Activated CD8-positive, alpha-beta T cell treated with anti-CD3 and anti-CD28 coated beads for 36 hours (primary cell): ENCODE measurements at places on chromosomes 12 and 14. TPM values are rescaled to one million over a fixed set of nuclear protein-coding genes. Genes with fewer than 3 reads are reported as not detected.

- H3K27ac ChIP-seq: no peak overlapping the region
- no peak for DNase-seq
- peaks cover 45% of the 10 kb centered on the region for H3K4me1 ChIP-seq
- peaks cover 9% of the 10 kb centered on the region for H3K36me3 ChIP-seq
- no peaks in the 10 kb centered on the region for H3K27me3 ChIP-seq
- H3K4me3 ChIP-seq: no peak overlapping the region
These were observed 2.8 kb upstream of the IFNG start for GRCh38 chr12:68162374-68162773.

GRCh38 chr14:54535646-54536045 is 25.9 kb downstream of the CGRRF1 start:
- H3K27me3 ChIP-seq: no peaks in the 10 kb centered on the region
- H3K27ac ChIP-seq: no peak overlapping the region
- DNase-seq: no peak

DNA sequence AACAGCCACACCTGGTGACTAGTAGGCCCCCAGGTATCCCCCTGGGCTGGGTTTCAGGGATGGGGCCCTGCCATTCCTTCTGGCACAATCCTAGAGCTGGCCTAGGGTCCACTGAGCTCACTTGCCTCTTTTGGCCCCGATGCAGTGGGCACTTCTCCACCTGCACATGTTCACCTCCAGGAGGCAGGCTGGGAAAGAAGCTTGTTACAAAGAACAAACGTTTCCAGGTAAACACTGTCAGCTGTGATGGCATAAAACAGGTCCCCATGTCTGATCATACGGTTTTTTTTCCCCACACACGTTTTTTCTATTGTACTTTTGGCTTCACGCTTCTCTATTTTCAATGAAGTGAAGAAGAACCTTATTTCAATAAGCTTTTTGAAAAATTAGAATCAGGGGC is 15.8 kb upstream of the HVCN1 start:
- H3K27ac ChIP-seq: no peak overlapping the region
- H3K36me3 ChIP-seq: no peaks in the 10 kb centered on the region
- no peak overlapping the region for H3K4me3 ChIP-seq
- no peaks in the 10 kb centered on the region for H3K27me3 ChIP-seq
- H3K4me1 ChIP-seq: no peaks in the 10 kb centered on the region

- H3K4me1 ChIP-seq: peaks cover 56% of the 10 kb centered on the region
- no peak for DNase-seq
- H3K27ac ChIP-seq: no peak overlapping the region
- H3K4me3 ChIP-seq: no peak overlapping the region
- peaks cover 12% of the 10 kb centered on the region for H3K36me3 ChIP-seq
- H3K27me3 ChIP-seq: no peaks in the 10 kb centered on the region
These were observed 36.3 kb downstream of the RIN3 start for GRCh38 chr14:92549859-92550230.

DNA sequence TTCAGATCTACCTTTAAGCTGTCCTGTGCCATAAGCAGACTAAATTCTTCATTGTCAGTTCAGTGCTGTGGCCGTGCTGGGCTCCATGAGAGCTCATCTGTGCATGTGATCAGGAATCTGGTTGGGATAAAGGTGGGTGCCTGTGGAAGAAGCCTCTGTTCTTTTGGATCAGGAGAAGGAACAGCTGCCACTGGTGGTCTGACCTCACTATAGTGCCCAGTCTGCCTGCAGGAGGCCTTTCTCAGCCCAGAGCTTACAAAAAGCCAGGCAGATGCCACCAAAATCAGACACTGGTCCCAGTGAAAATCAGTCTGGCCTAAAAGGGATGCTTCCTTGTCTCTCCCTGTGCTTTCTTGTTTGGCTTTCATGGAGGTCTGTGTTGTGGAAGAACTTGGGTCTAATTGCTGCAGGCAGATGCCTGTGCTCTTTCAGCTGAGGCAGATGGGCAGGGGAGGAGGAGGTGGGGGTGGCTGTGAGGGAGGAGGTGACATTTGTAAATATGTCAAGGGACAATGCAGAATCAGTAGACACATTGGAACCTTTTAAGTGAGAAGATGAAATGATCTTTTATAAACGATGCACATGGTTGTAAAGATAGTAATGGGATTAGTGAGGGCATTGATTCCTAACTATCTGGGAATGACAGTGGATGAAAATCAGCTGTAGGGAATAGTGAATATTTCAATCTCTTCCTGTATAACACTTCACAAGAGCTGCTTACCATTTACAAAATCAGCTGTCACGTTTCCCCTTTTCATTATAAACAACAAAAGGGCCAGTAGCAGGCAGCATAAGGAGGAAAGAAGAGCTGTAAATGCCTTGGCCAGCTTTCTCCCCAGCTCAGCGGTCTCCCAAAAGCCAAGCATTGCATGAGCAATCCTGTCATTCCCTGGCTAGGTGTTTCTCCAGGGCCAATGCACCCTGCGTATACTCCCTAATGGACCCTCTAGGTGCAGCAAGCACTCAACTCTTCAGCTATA is 44.6 kb downstream of the CACNA2D4 start:
- peaks cover 3% of the 10 kb centered on the region for H3K27me3 ChIP-seq
- H3K4me3 ChIP-seq: no peak overlapping the region
- H3K4me1 ChIP-seq: no peaks in the 10 kb centered on the region
- no peak for DNase-seq
- H3K27ac ChIP-seq: no peak overlapping the region
- H3K36me3 ChIP-seq: no peaks in the 10 kb centered on the region

DNA sequence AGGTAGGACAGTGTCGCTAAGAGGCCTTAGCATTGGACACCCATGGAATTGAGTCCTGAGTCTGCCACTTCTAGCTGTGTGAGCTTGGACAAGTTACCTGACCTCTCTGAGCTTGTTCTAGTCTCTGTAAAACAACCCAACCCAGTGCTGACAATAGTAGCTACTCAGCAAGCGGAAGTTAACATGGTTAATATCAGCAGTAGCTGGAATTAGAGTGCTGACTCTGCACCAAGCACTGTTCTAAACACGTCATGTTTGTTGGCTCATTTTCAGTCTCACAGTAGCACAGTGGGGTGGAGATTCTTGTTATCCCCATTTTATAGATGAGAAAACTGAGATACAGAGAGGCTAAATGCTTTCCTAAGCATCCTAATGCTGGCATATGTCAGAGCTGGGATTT is 47.5 kb upstream of the RIN3 start:
- no peak for DNase-seq
- no peak overlapping the region for H3K4me3 ChIP-seq
- no peak overlapping the region for H3K27ac ChIP-seq
- no peaks in the 10 kb centered on the region for H3K27me3 ChIP-seq
- H3K4me1 ChIP-seq: peaks cover 21% of the 10 kb centered on the region
- no peaks in the 10 kb centered on the region for H3K36me3 ChIP-seq

Gene LPAR5
- total RNA-seq: 8.1 TPM

Gene KRT83
- not detected for total RNA-seq

Gene LBHD2
- total RNA-seq: not detected

Gene BCL2L14
- total RNA-seq: 3.7 TPM
